ENCODE measurements at places on chromosomes 1 and 21.

- no peak for DNase-seq
Observed at GRCh38 chr1:57908147-57908890, 484.5 kb upstream of the DAB1 start.

DNA sequence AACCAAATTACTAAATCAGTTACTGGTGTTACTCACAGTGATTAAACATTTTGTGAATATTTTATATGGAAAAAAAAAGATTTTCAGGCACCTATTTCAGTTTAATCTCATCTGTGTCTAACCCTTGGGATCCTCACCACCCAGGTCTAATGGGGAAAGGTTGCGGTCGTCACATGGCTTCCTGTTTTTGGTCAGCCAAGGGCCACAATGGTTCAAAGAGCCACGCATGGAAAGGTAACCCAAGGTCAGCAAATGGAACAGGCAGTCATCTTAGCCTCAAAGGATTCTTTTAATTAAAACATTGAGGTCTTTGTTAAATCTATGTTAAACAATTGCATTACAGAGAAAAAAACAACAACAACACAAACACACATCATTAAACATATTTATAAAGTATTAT lies 21.9 kb downstream of the SRSF4 start:
- DNase-seq, result no peak

- no peak for DNase-seq
Observed at GRCh38 chr1:2472109-2472508, 4.0 kb upstream of the PLCH2 start.

DNA sequence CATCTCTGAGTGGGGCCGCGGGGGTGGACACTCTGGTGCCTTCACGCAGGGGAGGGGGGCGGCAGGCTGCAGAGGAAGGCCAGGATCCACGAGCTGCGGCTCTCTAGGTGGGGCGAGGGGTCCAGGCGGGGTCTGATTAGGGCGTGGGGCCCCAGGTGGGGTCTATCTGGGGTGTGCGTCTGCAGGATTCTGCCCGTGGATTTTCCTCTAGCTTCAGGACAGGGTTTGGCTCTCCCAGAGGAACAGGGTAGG lies 6.3 kb downstream of the JMJD4 start:
- DNase-seq, result no peak

- peak; percentile 59 for DNase-seq
Observed at GRCh38 chr1:181033128-181033798, 520 bp upstream of the MR1 start.

DNA sequence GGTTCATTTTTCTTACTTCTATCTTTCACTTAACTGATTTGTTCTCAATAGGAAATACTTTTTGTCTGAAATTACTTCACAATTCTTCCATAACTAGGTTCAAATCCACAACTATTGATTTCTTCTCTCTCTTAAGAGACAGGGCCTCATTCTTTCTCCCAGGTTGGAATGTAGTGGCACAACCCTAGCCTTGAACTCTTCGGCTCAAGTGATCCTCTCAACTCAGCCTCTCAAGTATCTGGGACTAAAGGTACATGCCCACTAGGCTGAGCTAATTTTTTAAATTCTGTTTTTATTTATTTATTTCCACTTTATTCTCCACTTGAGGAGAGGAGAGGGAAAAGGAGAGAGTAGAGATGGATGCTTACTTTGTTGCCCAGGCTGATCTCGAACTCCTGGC lies 370.4 kb upstream of the PLXNA2 start:
- no peak for DNase-seq

- no peak for DNase-seq
Observed at GRCh38 chr1:44784094-44785028, 3.6 kb downstream of the BEST4 start.

- no peak for DNase-seq
Observed at GRCh38 chr1:21896026-21896425, 41.1 kb downstream of the HSPG2 start.

DNA sequence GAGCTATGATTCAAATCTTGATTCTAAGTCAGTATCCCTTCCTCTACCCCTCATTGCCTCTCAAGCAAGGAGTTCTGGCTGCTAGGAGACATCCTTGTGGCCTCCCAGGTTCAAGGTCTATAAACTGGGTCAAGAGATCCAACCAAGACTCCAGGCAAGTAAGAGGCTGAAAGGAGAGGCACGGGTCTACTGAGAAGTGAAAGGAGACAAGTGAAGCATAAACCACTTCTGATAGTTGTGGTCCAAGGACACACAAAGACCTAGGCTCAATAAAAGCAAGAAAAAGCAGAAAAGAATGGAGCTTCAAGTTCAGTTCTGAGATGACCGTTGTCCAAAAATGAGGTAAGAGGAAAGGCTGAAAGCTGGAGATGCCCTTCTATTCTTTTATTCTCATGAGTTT lies 17.8 kb upstream of the PPP2R5A start:
- no peak for DNase-seq

DNA sequence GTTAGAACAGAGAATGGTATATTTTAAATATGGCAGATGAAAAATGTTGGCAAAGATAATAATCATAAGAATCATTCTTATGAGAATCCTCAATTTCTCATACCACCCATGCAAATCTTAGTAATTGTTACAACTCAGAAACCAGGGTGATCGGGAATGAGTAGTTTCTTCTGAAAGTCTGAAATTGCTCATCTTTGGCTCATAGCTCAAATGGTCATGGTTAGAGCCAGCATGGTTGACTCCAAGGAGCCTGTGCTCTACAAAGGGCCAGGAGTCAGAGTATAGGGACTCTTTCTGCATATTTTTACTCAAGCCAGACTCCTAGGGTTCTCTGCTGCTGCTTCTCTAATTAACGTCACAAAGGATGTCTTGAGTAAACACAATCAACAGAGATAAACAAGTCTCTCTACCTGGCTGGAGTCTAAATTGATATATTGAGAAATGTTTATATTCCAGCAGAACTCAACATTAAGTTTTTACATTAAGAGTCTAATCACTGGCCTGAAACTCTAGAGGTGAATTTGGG lies 1.9 kb upstream of the ETV3 start:
- DNase-seq, result no peak
